ENCODE measurements at places on chromosomes 2 and 18.
A peak's percentile ranks its signal among the peaks of the same experiment; 100 is the strongest.

DNA sequence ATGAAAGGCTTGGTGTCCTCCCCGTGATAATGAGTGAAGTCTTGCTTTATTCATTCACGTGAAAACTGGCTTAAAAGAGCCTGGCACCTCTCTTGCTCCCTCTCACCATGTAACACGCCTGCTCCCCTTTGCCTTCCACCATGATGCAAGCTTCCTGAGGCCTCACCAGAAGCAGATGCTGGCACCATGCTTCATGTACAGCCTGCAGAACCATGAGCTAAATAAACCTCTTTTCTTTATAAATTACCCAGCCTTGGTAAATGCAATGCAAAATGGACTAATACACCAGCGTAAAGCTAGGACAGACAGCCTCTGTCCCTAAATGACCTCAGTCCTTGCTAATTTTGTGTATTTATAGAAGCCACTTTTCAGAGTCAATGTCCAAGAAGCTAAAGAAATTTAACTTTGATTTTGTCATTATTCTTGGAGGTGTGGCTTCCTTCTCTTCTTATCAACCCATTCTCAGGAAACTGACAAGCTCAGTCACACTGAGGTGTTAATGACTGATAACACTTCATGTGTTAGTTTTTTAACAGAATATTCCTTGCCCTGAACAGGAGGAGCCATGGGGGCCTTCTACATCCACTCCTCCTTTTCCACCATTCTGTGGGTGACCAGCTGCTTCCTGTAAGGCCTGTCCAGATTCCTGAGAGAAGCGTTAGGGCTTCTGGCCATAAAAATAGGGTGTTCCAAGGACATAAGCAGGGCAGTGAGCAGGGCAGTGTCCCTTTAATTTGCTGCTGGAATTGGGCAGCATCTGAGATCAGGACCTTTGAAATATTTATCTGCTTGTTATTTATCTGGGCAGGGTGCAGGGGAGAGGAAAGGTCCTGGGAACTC is 38.0 kb upstream of the EPAS1 start:
- no peak for DNase-seq

DNA sequence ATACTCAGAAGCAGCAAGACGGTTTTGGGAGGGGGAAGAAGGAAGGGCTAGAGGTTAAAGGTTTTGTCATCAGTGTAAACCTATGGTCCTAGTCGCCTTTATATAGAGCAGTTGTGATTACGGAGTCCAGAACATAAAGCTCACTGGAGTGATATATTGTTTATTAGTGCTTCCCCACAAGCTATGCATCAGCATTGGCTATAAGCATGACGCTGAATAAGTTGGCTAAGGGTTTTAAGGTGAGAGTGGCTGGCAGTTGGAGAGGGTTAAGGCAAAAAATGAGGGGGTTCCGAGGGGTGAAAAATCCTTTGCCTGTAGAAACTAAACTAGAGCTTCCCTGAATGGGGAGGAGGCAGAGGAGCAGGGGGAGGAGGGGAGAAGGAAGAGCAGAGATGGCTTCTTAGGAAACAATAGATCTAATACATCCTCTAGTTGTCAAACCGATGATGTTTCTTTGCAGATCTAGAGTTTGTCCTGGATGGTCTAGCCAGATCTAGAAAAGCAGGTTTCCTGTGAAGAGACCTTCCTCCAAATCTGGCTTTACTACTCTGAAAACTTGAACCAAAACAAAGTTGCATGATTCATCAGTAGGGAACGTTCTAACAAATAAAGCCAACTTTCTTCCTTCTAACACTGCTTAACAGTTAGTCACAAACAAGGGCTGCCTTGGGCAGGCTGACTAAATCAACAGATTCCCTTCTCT is 2.5 kb downstream of the KLF7 start:
- DNase-seq, result no peak

- no peak for DNase-seq
These were observed 62.7 kb downstream of the CYP1B1 start for GRCh38 chr2:38013158-38013752.

GRCh38 chr2:203366639-203367466 is 38.7 kb downstream of the ABI2 start:
- DNase-seq, result no peak

- DNase-seq, result peak; percentile 31
These were observed 6.3 kb downstream of the OSR1 start for GRCh38 chr2:19351899-19352697.

DNA sequence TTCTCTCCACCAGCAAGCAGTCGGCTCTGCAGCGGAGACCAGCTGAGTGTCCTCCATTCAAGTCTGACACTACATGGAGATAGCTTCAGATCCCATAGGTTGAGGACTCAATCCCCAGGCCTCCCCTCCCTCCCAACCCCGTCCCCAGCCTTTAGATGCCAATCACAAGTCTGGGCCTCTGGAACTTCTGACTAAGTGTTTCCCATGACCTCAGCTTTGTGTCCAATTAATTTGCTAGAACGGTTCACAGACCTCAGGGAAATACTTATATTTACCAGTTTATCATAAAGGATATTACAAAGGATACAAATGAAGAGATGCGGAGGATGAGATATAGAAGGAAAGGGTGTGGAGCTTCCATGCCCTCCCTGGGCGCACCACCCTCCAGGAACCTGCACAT is 77.4 kb downstream of the MERTK start:
- DNase-seq, result no peak

DNA sequence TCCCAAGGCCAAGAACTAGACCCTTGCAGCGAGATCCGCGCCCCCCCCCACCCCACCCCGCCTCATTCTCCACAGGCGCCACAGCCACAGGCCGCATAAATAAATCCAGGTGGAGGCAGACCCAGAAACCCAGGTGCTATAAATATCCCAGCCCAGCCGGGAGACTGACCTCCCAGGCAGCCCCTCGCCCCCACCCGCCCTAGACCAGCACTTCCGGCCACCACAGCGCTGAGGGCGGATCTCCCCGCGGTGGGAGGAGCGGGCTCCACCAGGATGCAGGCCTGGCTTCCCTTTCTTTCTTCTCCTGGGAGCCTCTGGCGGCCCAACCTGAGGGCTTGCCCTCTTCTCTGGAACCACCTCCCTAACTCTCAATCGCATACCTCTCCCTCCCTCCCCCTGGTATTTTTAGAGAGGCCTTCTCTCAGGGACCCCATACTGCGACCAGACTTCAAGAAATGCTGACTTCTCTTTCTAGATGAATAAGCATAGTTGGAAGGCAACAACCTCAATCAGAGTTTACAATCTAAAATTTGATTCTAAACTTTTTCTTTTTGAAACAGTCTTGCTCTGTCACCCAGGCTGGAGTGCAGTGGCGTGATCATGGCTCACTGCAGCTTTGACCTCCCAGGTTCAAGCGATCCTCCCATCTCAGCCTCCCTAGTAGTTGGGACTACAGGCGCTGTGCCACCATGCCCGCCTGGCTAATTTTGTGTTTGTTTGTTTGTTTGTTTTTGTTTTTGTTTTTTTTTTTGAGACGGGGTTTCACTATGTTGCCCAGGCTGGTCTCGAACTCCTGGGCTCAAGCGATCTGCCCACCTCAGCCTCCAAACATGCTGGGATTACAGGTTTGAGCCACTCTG is 55.0 kb downstream of the PKDCC start:
- DNase-seq, result no peak

GRCh38 chr2:207130958-207131521 is 34.7 kb downstream of the KLF7 start:
- DNase-seq, result no peak

GRCh38 chr2:575727-576236 is 101.4 kb downstream of the TMEM18 start:
- no peak for DNase-seq

DNA sequence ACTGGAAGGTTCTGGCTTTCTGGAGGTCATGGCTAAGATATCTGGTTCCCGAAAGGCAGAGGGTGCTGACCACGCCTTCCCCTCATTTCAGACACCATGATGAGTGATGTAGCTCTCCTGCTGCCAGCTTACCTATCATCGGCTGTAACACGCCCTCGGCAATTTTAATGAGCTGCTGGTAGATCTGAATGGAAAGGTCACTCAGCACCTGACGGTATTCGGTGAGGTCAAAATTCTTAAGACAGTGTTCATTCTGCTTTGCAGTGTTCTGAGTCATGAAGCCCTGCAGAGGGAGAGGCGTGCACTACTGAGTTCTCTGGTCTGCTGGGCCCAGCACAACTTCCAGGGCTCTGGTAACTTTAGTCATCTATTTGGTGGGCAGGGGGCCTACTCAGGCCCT is 25.7 kb upstream of the ACAA2 start:
- DNase-seq, result no peak

DNA sequence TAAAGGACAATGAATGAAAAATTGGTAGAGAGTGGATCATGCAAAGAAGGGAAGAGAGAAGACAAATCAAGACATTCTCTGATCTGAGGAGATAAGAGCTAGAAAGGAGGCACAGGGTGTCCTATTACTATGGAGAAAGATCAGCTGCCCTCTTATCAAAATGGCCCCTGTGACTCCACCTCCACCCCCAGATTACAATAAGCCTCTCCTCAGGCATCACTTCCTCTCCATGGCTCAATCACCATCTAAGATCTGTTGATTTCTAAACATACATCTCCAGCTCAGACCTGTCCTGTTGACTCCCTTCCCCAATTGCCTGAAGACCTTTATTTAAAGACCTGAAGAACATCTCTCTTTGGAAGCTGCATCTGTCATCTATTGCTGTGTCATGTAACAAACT is 43.2 kb downstream of the SP100 start:
- no peak for DNase-seq

DNA sequence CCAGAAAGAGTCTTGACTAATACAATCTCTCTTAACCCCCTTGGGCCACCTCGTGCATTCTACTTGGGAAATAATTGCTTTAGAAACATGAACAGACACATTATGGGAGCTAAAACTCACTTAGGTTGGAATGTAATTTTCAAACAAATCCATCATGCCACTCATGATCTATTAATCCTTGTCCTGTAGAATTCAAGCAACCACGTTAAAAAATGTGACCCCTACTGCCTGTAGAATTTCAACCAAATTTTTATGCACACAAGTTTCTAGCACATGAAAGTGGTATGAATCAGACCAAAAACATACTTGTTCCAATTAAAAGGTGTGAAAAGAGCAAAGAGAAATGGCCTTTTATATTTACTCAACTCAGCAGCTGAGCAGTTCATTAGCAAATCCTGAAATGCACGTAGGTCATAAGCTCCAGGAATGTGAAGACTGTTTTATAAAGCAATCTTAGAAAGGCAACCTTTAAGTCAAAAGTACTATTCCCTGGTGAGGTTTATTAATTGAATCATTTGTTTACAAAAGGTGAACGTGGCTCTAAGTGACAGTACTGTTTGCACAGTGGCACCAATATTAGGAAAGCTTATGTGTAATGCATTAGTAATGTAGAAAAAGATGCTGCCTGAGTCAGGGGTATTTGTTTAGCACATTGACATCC is 459.4 kb upstream of the UBE2E3 start:
- no peak for DNase-seq

DNA sequence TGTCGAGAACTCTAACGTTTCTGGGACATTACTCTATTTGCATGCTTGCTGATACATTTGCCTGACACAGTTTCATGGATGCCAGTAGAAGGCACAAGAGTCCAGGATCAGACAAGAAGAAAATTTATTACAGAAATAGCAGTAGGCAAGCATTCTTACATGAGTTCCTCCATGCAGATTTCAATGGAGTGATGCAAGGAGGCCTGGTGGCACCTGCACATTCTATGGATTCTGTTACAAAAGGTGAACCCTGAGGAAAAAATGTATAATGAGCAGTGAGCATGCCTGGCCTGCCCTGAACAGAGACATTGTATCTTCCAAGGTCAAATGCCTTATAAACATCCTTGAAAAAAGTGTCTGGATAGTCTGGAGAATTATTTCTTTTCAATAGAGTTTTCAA is 142.9 kb downstream of the DSEL start:
- DNase-seq, result no peak

- DNase-seq, result no peak
These were observed 131.3 kb downstream of the PIK3C3 start for GRCh38 chr18:42086288-42086687.

GRCh38 chr2:43540021-43540779 is 55.6 kb downstream of the THADA start:
- no peak for DNase-seq

DNA sequence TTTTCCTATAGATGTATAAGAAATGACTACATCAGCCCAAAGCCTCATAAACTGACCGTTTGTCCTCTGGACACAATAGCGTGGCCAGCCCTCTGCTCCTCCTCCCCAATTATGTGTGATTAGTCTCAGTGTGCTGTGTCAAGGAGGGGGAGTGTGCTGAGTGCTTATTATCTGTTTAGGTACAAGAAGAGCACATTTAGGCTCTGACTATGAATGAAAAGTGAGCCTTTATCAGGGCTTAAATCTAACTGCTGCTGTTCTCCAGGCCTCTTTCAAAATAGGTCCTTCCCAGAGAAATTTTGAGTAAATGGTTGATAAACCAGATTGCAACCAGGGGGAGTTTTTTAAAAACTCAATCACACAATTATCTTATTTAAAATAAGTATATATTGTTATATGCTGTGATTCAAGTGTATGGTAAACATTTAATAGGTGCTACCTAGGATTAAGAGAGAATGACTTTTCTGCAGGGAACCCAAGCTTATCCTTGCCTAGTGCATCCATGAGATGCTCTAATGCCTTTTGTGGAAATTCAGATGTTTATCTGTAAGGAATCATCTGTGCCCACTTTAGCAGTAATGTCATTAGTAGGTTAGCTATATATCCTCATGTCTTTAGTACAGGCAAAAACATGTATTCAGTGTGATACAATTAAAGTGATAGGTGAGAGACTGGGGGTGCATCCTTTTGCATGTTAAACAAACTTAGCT is 168.7 kb upstream of the SIX3 start:
- DNase-seq, result no peak

DNA sequence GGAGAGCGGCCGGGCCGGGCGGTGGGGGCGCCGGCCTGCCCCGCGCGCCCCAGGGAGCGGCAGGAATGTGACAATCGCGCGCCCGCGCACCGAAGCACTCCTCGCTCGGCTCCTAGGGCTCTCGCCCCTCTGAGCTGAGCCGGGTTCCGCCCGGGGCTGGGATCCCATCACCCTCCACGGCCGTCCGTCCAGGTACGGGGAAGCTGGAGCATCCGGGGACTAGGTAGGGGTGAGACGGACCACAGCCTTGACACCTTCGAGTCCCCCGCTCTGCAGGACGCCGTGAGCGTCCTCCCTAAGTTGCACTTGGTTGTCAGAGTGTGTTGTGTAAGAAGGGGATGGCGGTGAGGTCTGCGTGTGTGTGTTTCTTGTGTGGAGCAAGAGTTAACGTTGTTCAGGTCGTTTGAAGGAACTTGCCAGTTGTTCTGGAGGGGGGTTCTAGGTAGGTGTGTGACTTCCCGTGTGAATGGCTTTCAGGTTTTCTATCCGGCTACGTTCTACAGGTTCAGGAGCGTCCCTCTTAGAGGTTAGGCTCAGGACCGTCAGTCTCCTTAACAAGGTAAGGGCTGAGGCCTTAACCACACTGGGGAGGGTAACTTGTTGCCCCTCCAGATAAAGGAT is 393 bp downstream of the IL1R1 start:
- no peak for DNase-seq

GRCh38 chr2:200305797-200306195 is 697 bp upstream of the SPATS2L start:
- peak; percentile 18 for DNase-seq
